ENCODE measurements at places on chromosomes 7 and 10.
A peak's percentile ranks its signal among the peaks of the same experiment; 100 is the strongest.

DNA sequence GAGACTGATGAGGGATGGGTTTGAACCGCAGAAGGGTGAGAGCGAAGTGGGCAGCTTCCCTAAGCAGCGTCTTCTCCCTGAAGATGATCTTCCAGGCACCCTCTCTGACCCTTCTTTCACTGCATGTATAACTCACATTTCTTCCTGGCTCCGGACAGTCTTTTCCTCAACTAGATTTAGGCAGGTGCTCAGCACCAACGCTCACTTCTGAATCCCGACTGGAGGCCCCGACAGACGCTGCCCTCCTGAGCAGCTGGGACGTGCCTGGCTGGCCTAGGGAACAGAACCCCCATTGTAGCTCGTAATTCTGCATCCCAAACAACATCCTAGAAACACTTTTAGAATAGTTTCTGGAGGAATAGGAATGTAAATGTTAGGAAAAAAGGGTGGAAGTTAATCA lies 206.6 kb downstream of the DIP2C start:
- DNase-seq, result no peak

- peak; percentile 86 for DNase-seq
These were observed 623.4 kb upstream of the IGFBP3 start for GRCh38 chr7:46544396-46545008.

DNA sequence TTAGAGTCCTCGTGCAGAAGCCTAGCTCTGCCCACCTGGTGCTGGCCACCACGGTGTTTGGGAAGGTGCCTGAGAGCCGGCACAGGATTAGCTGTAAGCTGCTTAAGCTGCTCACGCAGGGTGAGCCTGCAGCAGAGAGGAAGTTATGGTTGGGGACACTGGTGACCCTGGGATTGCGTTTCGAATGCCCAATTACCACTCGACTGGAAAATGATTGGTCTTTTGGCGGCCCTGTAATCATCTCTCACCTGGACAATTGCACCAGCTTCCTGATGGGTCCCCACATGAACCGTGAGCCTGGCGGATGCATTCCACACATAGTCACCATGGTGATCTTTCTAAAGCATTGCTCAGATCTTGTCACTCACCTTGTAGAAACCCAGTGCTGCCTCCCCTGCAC lies 442.3 kb upstream of the ZMIZ1 start:
- DNase-seq, result no peak

GRCh38 chr10:95315509-95315908 lies 24.7 kb upstream of the PDLIM1 start:
- no peak for DNase-seq
